Fibroblast of the aortic adventitia (primary cell): ENCODE measurements at places on chromosomes 7 and 10.

DNA sequence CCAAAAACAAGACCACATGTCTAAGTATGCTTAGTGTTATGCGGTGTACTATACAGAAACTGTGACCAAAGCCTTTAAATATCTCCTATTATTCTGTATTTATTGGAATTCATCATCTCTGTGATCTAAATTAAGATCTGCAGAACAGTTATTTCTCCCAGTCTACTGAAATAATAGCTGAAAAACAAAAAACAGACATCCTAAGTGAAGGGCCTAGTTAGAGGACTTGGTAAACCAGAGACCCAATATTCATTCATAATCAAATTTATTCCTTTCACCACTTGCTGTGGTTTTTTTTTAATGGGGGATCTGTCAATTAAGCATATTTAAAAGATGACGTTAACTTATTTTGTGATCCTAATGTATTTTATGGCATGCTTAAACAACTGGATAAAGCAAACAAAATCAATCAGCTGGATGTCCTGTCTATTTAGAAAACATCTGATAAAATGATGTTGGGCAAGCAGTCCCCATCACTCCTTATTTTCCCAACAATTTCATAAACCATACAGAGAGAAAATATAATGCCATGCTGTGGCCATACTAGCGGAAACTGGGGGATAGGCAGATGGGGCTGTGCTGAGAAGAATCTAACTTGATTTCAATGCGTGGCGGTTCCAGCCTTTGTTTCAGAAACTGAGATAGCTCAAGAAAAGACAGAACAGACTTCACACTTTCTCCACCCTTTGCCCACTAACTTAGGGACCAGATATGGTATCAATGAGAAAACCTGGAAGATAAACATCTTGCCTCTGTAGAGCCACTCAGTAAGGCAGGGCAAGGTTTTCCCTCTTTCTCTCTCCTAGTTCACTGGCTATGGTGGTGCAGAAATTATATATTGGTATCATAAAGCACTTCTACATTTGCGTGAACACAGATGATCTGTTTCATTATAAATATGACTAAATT is 32.9 kb downstream of the ICA1 start:
- DNase-seq = no peak

- DNase-seq = peak; percentile 43
These were observed 1.7 kb upstream of the GIMAP8 start for GRCh38 chr7:150448789-150449147.

- no peak for DNase-seq
These were observed 92.5 kb upstream of the IKZF1 start for GRCh38 chr7:50212016-50212325.

- no peak for DNase-seq
These were observed 105.0 kb downstream of the OTUD1 start for GRCh38 chr10:23543691-23544380.

GRCh38 chr7:107267138-107267537 is 98.3 kb downstream of the HBP1 start:
- DNase-seq = no peak

GRCh38 chr10:122515588-122516231 is 44.8 kb upstream of the DMBT1 start:
- DNase-seq = no peak

DNA sequence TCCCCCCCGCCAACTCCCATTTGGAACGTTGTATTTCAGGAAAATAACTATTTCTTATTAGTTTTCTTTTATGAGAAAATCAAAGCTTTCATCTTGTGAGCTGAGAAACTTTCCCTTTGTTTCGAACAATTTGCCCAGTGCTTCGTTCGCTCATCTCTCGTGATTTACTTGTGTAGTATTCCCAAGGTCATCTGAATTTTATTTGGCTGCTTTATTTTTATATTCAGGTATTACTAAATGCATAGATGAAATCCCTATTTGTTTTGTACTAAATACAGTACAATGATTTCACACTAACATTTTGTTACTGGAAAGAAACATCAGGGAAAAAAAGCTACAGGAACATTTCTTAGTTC is 12.0 kb upstream of the EBLN1 start:
- peak; percentile 44 for DNase-seq

DNA sequence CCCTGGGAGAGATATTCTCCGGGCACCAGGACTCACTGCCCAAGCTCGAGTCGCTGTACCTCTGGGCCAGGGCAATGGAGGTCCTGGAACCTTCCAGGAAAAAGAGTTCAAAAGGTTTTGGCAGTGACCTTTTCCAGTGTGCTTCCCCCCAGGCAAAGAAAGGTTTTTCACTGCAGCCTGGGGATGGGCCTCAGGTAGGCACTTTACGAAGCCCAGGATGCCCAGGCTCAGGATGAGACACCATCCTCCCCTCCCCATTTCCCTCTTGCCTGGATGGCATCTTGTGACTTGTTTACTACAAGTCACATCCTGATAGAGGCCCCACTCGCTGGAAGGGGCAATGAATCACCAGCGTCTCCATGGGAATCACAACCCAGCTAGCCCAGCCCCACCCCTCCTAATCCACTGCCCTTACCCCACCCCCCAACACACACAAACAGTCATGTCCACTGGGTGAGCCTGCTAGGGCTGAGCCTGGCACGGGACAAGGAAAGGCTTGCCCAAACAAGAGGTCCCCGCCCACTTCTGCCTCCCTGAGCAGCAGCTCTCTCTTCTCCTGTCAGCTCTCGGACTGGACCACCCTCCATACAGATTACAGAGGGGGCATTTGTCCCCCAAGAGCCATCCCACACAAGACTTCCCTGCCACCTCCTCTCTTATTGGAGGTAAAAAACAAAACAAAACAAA is 93.8 kb upstream of the SMNDC1 start:
- DNase-seq = peak; percentile 95

- DNase-seq = peak; percentile 51
These were observed 669.8 kb upstream of the ANKRD30A start for GRCh38 chr10:36455526-36456133.

- DNase-seq = no peak
These were observed 49.0 kb upstream of the TARP start for GRCh38 chr7:38322461-38322860.

- DNase-seq = no peak
These were observed 15.2 kb upstream of the ACSM6 start for GRCh38 chr10:95178797-95179196.

DNA sequence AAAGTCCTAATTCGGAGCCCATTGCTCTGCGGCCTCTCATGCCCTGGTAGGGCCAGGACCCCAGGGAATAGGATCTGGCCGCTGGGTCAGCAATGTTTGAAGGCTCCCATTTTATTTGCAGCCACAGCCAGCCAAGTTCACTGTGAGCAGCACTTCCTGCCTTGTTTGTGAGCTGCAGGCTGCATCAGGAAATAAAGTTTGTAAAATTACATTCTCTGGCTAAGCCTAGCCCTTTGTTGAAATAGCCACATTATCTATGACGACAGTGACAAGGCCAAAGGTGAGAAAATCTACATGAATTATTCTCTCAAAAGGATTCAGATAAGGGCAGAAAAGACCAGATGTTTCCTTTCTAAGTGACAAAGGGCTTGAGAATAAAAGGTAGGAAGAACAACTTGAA is 23.7 kb upstream of the ITGB1 start:
- DNase-seq = peak; percentile 95

- DNase-seq = peak; percentile 60
These were observed 9.0 kb downstream of the MTURN start for GRCh38 chr7:30143748-30144251.

DNA sequence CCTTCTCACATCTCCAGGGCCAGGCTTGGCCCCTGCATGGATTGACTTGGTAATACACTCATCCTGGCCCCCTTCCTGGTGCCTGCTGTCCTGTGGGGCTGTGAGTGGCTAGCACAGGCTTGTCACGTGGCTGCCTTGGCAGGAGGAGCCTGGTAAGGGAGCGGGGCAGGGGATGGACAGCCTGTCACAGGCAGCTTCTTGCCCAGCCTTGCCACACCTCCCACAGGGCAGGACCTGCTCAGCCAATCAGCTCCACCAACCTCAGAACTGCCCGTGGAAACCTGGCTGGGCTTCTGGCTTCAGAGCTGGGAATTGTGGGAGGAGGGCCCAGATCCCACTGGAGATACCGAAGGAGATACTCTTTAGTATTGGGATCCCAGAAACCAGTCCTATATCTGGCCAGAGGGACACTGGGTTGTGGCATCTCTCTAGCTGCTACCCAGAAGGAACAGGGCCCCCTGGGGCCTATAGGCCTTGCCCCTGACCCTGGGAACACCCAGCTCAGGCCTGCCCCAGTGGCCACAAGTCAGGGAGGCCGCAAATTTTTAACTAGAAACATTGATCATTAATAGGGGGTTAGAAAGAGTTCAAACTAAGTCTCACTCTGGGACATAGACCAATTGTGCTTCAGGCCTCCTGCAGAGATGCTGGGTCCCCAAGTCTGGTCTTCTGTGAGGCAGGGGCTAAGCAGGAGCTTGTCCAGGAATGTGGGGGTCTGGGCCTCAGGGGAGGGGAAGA is at the start of gene HOGA1:
TSS of gene HOGA1 (plus strand) at position 330 of the 738 bp plus-strand sequence. CDS start at position 645, 315 bp downstream.
- peak; percentile 77 for DNase-seq

- DNase-seq = no peak
These were observed 38.0 kb upstream of the TES start for GRCh38 chr7:116172353-116172752.

GRCh38 chr10:103564116-103564501 is 70.6 kb downstream of the NEURL1 start:
- DNase-seq = no peak

GRCh38 chr10:88854684-88855083 is 3.0 kb upstream of the ANKRD22 start:
- no peak for DNase-seq

GRCh38 chr7:2355705-2356008 is 1.0 kb downstream of the EIF3B start:
- no peak for DNase-seq

DNA sequence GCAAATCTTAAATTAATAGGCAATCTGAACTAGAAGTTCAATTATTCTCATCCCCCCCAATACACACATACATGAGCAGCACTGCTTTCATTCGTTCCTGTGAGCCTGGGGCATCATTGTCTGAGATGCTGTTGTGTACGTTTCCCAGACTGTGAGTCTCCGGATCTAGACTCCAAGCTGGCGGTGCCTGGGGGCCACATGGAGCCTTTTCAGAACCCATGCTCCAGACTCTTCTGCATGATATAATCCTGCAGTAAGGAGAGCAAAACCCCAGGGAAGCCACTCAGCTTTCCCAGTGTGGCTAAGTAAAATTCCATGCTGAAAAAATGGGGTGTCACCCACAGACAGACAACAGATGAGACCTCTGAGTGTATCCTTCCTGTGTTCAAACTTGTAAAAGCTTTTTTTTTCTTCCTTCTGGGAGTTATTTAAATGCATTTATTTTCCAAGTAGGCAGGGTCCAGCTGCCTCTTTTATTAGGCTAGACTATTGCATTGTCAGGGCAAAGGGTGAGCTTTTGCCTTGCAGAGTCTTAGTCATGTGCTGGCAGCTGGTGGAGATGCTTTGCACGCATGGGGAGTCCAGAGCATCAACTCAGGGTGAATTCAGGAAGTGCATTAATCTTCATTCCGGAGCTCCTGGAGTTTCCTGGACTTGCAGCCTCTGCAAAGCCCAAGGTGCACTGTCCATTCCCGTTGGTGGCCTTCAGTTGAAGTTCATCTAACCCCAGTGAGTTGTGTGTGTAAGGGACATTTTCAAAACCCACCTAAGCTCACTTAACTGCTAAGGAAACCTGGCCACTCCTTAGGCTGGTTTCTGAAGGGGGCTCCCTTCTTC is 185.7 kb upstream of the ADO start:
- DNase-seq = peak; percentile 88

GRCh38 chr10:49632406-49633317 is 18.8 kb downstream of the CHAT start:
- peak; percentile 12 for DNase-seq

- DNase-seq = no peak
These were observed 15.3 kb downstream of the TPK1 start for GRCh38 chr7:144820552-144820951.

DNA sequence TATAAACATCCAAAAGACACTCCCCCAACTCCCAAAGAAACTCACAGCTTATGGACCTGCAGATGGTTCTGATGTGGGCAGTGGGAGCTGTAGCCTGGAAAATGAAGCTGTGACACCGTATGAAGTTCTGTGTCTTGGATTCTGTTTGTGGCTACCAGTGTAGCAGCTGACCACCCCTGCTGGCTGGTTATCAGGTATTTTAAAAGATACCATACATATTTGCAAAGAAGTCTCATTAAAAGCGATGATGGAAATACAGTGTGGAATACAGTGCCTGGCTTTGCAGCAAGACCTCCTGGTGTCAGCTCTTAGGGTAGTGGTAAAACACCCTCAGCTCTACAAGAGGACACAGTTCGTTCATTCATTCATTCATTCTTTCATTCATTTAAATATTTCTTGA is 194.3 kb upstream of the PRKCQ start:
- no peak for DNase-seq

DNA sequence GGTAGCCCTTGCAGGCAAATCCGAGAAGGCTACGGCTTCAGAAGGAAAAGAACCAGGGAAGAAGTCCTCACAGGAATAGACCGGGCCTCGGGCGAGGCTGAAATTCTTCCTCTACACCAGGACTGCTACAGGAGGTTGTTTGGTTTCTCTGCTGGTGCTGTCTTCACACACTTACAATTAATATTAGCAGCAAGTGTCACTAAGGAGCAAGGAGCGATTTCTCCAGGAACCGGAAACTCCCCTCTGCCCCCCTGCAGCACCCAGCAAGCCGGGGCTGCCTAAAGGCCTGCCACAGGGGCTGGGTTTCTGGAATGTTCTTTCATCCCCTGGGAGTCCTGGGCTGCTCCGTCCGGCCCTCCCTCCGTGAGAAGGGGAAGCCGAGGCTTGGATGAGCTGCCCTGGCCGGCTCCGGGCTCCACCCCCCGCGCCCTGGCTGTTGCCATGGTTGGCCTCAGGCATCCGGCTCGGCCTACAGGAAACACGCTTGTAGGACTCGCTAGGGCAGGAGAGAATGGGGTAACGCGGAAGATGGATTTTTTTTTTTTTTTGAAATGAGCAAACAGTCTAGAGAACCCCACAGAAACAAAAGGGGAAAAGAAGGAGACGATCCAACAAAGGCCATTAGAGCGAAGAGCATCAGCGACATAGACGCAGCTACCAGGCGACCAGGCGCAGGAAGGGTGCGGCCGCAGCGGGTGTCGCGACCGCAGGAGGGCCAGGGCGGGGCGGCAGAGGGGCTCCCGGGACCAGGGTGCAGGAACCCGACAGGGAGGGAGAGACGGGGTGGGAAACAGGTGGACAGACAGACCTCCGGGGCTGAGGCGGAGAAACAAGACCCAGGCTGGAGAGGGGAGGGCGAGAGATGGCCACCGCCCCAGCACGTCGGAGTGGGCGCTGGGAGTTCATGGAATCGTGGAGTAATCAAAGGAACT is 33.0 kb downstream of the EN2 start:
- peak; percentile 22 for DNase-seq

GRCh38 chr7:98728555-98728954 is 111.5 kb downstream of the NPTX2 start:
- no peak for DNase-seq

GRCh38 chr7:55589905-55590304 is 17.6 kb upstream of the VOPP1 start:
- DNase-seq = no peak

DNA sequence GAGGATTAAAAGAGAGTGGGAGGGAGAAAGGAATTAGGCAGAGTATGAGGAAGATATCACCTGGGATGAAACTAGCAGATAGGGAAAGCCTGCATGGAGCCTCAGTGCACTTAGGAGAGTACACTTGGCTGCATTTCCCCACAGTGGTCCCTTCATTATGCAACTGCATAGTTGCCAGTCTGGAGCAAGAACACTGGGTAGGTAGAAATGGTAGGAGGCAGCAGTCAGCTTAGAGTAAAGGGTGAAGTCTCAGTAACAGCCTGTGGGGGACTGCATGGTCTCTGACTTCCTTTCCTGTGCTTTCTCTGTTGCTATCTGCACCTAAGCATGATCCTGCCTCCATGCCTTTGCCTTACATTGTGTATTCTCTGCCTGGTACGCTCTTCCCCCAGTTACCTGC is 14.0 kb upstream of the PCGF5 start:
- DNase-seq = no peak
